H1 (cell line): ENCODE measurements at places on chromosomes 6 and 20.

GRCh38 chr6:7164536-7165001 lies 56.8 kb downstream of the RREB1 start:
- H3K4me3 ChIP-seq: no peak overlapping the region
- no peak for DNase-seq
- no peaks in the 10 kb centered on the region for H3K27me3 ChIP-seq
- H3K4me1 ChIP-seq: peaks cover 20% of the 10 kb centered on the region

DNA sequence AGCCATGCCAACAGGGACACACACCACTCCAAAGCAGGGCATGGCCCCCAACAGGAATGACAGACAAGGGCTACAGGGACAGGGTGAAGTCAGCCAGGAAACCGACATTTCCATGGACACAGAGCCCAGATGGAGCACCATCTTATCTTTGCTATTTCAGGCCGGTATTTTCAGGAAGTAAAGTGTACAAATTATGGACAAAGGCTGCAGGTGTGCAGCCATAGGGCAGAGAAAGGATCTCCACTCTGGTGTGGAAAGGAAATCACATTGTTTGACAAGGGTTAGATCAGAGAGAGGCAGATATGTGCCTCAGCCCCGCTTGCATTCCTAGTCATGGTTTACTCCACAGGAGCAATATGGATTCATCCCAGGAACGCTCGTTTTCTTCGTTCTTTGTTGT lies 81.7 kb upstream of the SLC22A23 start:
- no peaks in the 10 kb centered on the region for H3K36me3 ChIP-seq
- H3K27ac ChIP-seq: no peak overlapping the region
- H3K4me3 ChIP-seq: no peak overlapping the region

DNA sequence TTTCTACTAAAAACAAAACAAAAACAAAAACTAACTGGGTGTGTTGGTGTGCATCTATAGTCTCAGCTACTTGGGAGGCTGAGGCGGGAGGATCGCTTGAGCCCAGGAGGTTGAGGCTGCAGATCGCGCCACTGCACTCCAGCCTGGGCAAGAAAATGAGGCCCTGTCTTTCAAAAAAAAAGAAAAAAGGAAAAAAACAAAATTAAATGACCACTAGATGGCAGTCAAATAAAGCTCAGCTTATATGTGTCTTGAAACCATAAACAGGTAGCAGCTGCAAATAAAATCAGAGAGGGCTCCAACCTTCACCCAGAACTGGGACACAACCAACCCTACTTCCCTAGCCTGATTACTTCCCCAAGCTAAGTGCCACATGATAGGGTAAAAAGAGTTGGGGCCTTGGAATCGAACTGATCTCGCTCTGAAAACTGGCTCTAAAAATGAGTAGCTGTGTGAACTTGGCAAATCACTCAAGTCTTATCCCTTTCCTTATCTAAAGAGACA lies 67.1 kb upstream of the ADGRF4 start:
- peak; percentile 23 for DNase-seq
- no peaks in the 10 kb centered on the region for H3K27me3 ChIP-seq
- H3K27ac ChIP-seq: no peak overlapping the region
- no peaks in the 10 kb centered on the region for H3K4me1 ChIP-seq
- H3K36me3 ChIP-seq: no peaks in the 10 kb centered on the region

- H3K4me3 ChIP-seq: peak overlapping the region; percentile 93
- H3K27ac ChIP-seq: no peak overlapping the region
- H3K4me1 ChIP-seq: no peaks in the 10 kb centered on the region
- H3K27me3 ChIP-seq: no peaks in the 10 kb centered on the region
- no peak for DNase-seq
Observed at GRCh38 chr6:36596356-36596755, 2.2 kb downstream of the SRSF3 start.

DNA sequence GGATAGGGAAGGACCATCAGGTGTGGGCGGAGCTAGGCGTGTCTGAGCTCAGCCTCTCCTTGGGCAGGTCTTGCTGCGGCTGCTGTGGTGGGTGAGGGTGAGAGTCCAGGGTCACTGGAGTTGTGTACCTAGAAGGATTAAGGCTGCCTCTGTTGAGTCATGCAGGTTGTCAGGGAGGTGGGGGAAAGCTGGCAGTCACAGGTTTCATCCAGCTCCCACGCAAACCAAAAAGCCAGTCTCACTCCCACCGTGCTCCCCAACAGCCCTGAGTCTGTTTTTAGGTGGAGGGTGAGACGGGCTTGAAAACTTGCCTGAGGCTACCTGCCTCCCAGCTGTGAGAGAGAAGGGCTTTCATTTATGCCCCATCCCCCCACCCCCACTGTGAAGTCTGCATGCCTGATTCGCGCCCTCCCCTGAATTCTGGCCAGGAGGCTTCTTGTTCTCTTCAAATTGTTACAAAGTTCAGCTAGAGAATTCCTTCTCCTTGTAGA lies 161.5 kb downstream of the MYLK4 start:
- no peak overlapping the region for H3K4me3 ChIP-seq
- DNase-seq: no peak
- no peaks in the 10 kb centered on the region for H3K27me3 ChIP-seq
- no peak overlapping the region for H3K27ac ChIP-seq
- no peaks in the 10 kb centered on the region for H3K36me3 ChIP-seq

DNA sequence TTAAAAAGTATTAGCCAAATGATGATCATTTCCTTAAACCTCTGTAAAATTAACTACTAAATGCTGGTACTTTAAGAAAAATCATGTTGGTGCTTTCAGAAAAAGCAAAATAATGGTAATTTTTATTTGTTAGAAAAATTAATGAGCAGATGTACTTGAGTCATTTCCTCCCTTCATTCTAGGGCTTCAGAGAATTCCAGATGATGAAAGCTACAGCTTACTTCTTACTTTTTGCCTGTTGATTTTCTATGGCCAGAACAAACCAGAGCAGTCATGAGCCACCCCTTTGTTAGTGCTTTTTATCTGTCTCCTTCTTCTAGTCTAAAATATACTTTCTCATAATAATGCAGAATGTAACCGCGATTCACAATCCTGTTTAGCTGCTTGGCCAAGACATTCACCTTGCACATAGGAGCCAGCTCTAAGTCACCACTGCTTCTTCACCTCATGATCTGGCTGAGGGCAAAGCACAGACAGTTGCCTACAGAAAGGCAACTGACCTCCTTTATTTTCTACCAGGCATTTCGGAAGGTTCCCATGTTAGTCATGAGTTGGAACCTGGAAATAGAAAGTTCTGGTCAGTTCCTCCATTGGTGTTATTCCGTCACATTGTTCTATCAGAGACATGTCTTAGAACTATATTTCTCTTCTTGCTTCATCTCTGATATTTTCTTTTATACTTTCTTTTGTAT lies 43.5 kb upstream of the TINAG start:
- H3K27ac ChIP-seq: no peak overlapping the region
- H3K36me3 ChIP-seq: no peaks in the 10 kb centered on the region
- H3K4me3 ChIP-seq: no peak overlapping the region

DNA sequence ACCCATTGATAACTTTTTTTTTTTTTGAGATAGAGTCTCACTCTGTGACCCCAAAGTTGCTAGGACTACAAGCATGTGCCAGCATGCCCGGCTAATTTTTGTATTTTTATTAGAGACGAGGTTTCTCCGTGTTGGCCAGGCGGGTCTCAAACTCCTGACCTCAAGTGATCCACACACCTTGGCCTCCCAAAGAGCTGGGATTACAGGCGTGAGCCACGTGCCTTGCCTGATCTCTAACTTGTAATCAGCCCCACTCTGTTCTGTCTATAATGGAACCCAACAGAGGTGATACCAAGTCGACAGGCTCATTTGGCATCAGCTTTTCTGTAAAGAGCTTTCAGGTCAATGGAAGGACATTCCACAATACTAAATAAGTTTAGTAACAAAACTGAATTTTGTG lies 99.4 kb downstream of the HFE start:
- no peaks in the 10 kb centered on the region for H3K27me3 ChIP-seq
- H3K27ac ChIP-seq: peak overlapping the region; percentile 95; the same call in 1 of the 2 replicates
- no peak overlapping the region for H3K4me3 ChIP-seq
- DNase-seq: no peak

GRCh38 chr6:104640150-104640700 lies 219.5 kb downstream of the HACE1 start:
- DNase-seq: no peak
- no peak overlapping the region for H3K27ac ChIP-seq
- H3K4me1 ChIP-seq: no peaks in the 10 kb centered on the region

DNA sequence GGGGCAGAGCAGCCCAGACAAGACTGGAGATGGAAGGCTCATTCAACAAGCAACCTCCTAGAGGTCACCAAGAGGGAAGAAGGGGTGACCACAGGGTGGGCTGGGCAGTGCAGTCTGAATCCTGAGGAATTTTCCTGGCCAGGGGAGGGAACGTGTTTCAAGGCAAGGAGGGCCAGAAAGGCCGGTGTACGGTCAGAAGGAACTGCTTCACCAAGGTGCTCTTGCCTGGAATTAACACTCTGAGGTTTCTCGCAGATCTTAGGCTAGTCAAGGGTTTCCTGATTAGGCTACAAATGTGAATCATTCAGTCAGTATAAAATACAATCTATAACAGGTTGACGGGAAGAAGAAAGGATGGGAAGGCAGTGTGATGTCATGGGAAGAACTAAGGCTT lies 199.3 kb downstream of the LRFN2 start:
- H3K4me1 ChIP-seq: no peaks in the 10 kb centered on the region
- H3K4me3 ChIP-seq: no peak overlapping the region
- DNase-seq: no peak
- H3K36me3 ChIP-seq: no peaks in the 10 kb centered on the region

DNA sequence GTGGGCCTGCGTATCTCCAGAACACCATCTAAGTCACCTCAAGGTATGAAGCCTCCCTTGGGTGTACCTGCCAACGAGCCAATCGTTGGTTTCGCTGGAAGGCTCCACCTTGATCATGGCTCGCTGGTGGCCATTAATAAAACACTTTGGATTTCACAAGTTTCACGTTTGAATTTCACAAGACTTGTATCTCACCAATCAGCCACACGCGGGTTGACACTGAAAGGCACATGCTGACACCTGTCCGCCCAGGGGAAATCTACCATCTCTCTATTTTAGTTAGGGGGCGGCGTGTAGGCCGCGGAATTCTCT lies 586 bp upstream of the HMGA1 start:
- peak overlapping the region; percentile 96 for H3K27ac ChIP-seq
- peak; percentile 66 for DNase-seq
- no peaks in the 10 kb centered on the region for H3K27me3 ChIP-seq
- H3K4me3 ChIP-seq: peak overlapping the region; percentile 85
- no peaks in the 10 kb centered on the region for H3K4me1 ChIP-seq

- H3K36me3 ChIP-seq: peaks cover 4% of the 10 kb centered on the region; the same call in 1 of the 2 replicates
- H3K27ac ChIP-seq: no peak overlapping the region
- H3K4me1 ChIP-seq: peaks cover 34% of the 10 kb centered on the region
Observed at GRCh38 chr6:15308435-15309213, 62.8 kb downstream of the JARID2 start.

GRCh38 chr6:7725849-7726415 lies at the start of gene BMP6:
TSS of gene BMP6 (plus strand) at chr6:7726099. CDS start at chr6:7726956, 857 bp downstream.
- DNase-seq: peak; percentile 83
- H3K27me3 ChIP-seq: peaks cover 63% of the 10 kb centered on the region
- H3K36me3 ChIP-seq: no peaks in the 10 kb centered on the region
- H3K4me1 ChIP-seq: peaks cover 20% of the 10 kb centered on the region
- peak within 1 kb of the TSS; percentile 65 for H3K4me3 ChIP-seq

- H3K4me3 ChIP-seq: no peak overlapping the region
- peaks cover 5% of the 10 kb centered on the region; the same call in 1 of the 2 replicates for H3K4me1 ChIP-seq
- no peaks in the 10 kb centered on the region for H3K36me3 ChIP-seq
Observed at GRCh38 chr6:16521528-16521927, 239.7 kb downstream of the ATXN1 start.

DNA sequence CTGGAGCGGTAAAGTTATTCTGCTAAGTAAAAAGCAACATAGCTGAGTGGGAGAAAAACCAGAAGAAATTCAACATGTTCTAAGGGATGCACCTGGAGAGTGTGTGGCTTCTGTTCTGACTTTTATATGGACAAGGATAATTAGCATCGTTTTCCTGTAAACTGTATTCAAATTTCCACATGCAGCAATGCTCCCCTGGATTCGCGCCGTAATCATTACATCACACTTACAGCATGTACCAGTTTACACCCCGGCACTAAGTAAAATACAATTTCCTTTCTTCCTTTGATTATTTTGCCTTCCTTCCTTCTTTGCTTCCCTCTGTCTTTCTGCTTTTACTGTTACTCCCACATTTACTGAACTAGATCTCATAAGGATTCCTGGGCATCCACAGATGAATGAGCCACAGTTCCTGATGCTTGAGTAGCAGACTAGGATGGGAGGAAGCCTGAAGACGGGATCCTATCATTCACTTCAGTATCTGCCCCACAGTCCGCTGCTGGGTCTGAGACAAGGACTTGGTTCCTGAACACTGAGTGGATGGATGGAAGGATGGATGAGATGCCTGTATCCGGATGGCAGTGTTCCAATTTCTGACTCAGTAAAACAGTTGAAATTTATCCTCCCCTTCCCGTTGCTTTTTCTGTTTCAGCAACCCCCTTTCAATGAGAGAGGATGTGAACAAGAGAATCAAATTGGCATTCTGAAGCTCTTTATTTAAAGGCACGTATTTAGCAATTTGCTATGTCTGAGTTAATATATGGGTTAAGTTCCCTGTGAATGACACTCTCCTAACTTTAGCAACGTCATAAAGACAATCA lies 174.6 kb downstream of the GJA10 start:
- peaks cover 1% of the 10 kb centered on the region for H3K27me3 ChIP-seq
- peaks cover 4% of the 10 kb centered on the region for H3K4me1 ChIP-seq
- H3K36me3 ChIP-seq: no peaks in the 10 kb centered on the region
- no peak for DNase-seq

DNA sequence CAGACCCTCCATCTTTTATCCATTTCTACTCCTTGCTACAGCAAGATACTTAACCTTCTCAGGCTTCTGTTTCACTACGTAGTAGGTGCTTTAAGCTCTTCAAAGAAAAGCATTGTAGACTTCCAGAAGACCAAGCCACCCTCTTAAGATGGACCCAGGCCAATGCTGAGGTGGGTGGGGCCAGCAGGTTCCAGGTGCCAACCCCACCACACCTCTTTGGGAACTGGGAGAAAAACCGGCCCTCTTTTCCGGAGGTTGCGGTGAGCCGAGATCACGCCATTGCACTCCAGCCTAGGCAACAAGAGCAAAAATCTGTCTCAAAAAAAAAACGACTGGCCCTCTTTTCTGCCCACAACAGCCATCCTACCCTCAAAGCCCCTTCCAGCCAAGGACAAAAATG lies 10.6 kb upstream of the HMGA1 start:
- peaks cover 34% of the 10 kb centered on the region for H3K4me1 ChIP-seq
- no peak overlapping the region for H3K4me3 ChIP-seq
- DNase-seq: no peak
- no peaks in the 10 kb centered on the region for H3K36me3 ChIP-seq
- H3K27me3 ChIP-seq: no peaks in the 10 kb centered on the region

DNA sequence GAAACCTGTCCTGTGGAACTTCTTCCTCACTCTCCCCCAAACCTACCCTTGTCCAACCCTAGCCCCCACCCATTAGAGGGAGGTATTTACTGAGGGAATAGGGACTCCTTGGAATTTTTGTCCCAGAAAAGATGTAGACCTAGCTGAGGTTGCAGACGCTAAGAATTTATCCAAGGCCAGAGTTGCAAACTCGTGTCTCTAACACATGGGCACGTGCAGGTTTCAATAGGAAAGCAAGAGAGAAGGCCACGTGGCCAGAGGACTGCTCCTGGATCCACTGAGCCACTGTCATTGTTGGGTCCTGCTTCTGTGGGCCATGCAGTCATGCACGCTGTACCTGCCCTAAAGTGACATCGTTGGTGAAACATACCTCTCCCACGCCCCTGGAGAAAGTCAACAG lies 243.4 kb upstream of the KCNG1 start:
- no peaks in the 10 kb centered on the region for H3K4me1 ChIP-seq
- no peak for DNase-seq
- no peak overlapping the region for H3K4me3 ChIP-seq
- H3K27ac ChIP-seq: no peak overlapping the region
- no peaks in the 10 kb centered on the region for H3K36me3 ChIP-seq

- H3K27me3 ChIP-seq: no peaks in the 10 kb centered on the region
- no peaks in the 10 kb centered on the region for H3K36me3 ChIP-seq
- no peak for DNase-seq
- no peak overlapping the region for H3K27ac ChIP-seq
Observed at GRCh38 chr6:148682252-148682651, 64.6 kb upstream of the UST start.
